ENCODE measurements at places on chromosomes 4 and X.

DNA sequence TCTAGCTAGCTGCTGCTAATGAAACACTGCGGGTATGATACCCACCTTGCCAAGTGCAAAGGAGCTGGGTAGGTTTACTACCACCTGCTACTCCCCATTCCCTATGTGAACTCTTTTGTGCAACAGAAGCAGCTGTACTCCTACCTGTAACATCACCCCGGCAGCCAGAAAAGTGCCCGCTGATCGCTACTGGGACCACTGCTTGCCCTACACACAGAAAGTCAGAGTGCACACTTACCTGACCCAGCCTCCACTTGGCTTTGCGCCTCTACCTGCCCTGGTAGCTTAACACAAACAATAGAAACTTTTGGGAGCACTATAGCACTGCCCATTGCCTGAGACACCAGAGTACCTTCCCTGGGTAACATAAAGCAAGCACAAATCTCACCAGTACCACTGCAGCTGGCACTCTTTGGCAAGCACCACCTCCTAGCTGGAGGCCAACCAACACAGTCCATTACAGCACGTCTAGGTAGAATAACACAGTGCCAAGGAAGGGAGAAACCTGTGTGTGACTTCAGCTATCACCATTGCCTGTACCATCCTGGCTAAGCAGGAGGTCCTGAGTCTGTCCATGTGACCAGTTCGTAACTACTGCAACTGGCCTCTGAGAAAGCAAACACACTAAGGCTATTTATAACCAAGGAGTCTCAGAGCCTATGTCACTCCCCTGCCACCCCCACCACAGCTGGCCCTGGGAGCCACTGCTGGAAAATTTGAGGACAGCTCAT is 80.1 kb downstream of the CENPC start:
- DNase-seq = no peak

DNA sequence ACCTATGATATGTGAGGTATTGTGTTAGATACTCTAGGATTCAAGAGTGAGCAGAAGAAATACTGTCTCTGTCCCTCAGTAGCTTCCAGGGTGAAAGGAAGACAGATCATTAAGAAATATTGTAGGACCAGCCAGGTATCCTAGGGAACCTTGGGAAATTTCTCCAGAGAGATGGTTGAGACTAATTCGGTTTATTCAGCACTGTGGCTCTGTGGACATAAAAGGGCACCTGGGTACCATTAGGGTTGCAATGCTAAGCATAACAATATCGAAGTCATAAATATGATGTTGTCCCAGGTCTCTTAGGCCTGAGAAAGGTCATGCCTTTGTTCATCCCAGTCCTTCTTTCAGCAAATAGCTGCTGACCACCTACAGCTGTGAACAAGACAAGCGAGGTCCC is 61.0 kb downstream of the FAM114A1 start:
- no peak for DNase-seq

DNA sequence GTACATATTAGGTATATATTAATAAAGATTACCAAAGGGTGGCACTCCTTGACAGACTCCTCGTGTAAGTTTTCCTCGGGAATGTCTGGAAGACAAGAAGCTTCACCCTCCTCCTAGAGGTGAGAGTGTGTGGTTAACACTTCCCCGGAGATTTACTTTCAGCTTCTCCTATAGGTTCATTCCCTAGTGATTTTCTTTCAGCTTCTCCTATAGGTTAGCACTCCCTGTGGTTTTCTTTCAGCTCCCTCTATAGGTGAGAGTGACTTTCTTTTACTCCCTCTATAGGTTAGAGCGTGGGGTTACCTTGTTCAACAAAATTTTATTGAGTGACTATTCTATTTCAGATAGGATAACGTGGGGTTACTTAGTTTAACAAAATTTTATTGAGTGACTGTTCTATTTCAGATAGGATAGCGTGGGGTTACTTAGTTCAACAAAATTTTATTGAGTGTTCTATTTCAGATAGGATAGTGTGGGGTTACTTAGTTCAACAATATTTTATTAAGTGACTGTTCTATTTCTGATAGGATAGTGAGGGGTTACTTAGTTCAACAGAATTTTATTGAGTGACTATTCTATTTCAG is 106.0 kb upstream of the PLAC1 start:
- no peak for DNase-seq

DNA sequence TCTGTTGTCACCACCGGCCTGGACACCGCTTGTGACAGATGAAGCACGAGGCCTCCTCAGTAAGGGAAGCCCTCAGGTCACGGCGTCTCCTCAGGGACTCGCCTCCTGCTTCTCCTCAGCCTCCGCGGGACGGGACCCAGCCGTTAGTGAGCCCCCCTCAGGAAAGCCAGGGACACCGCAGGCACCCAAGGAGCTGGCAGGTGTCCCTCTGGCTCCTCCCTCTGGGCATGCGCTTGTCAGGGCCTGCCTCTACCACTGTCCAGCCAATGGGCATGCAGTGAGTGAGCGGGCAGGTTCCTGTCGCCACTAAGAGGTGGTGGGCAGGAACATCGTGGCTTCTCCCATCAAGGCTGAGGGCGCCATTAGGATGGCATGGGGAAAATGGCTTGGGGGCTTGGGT is 23.5 kb upstream of the CT55 start:
- DNase-seq = no peak

DNA sequence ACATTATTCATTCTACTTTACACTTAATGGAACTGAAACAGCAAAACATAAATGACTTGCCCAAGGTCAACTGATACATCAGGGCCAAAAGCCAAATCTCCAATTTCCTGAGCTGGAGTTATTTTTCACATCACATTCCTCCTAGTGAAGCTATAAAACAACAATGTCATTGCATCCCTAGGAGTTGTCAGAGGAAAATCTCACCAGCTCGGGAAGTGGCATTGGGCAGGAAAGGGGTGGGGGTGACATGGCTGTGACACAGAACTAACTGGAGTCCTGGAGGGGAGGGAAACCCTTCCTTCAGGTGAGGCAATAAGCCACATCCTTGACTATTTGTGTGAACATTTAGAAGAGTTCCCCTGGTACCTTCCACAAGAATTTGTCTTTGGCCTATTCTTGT is 47.3 kb downstream of the MEPE start:
- DNase-seq = no peak

DNA sequence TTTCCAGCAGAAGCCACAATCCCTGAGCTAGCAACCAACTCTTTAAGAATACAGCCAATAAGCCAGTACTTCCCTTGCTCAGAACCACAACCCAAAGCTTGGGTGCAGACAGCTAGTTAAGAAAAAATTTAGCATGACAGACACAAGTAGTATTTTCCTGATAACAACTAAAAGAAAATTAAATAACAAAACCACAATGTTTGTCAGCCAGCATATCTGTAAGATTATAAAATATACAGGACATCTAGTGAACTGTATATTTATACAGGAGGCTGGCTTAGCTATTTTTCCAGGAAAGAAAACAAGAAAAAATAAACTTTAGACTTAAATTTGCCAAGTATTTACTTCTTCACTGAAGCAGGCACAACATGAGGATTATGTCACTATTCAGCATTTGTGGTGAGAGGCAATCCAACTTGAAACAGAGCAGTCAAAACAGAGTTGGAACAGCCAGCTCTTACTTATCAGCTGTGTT is 6.6 kb downstream of the PF4V1 start:
- no peak for DNase-seq

GRCh38 chrX:109728173-109728535 is 4.9 kb downstream of the ACSL4 start:
- no peak for DNase-seq
